ENCODE measurements at places on chromosomes 7 and 10.

- H3K27ac ChIP-seq, result peak overlapping the region; percentile 65
- peak; percentile 100 for DNase-seq
- peaks cover 10% of the 10 kb centered on the region for H3K4me1 ChIP-seq
- H3K36me3 ChIP-seq, result no peaks in the 10 kb centered on the region
- H3K4me3 ChIP-seq, result peak overlapping the region; percentile 89
- H3K27me3 ChIP-seq, result no peaks in the 10 kb centered on the region
Measured at GRCh38 chr7:75738975-75739795, 444 bp upstream of the HIP1 start.

GRCh38 chr10:113491967-113492565 lies 60.8 kb upstream of the HABP2 start:
- no peak for DNase-seq
- no peaks in the 10 kb centered on the region for H3K36me3 ChIP-seq
- no peak overlapping the region for H3K27ac ChIP-seq
- no peaks in the 10 kb centered on the region for H3K27me3 ChIP-seq
- H3K4me3 ChIP-seq, result no peak overlapping the region
- H3K4me1 ChIP-seq, result peaks cover 12% of the 10 kb centered on the region

DNA sequence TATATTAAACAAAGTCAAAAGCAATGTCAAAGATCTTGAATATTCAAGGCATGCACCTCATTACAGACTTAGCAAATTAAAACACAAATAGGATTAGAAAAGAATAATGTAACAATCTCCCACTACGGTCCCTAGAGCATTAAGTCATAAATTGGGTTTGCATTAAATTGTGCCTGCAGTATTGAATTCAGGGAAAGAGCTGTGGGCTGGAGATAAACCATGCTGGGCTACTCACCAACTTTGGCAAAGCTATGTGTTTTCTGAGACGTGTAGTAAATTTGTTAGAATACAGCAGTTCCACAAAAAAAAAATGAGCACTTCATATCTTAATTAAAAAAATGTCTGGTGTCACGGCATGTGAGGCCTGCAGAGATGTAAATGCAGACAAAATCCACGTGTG lies 241.6 kb downstream of the SNX10 start:
- H3K27me3 ChIP-seq, result peaks cover 23% of the 10 kb centered on the region
- no peaks in the 10 kb centered on the region for H3K36me3 ChIP-seq
- H3K4me1 ChIP-seq, result no peaks in the 10 kb centered on the region

- peaks cover 10% of the 10 kb centered on the region for H3K4me1 ChIP-seq
- no peaks in the 10 kb centered on the region for H3K27me3 ChIP-seq
- no peak overlapping the region for H3K4me3 ChIP-seq
- DNase-seq, result peak; percentile 25
- no peaks in the 10 kb centered on the region for H3K36me3 ChIP-seq
- no peak overlapping the region for H3K27ac ChIP-seq
Measured at GRCh38 chr7:81676813-81677212, 93.0 kb downstream of the HGF start.

- no peak overlapping the region for H3K27ac ChIP-seq
- H3K4me3 ChIP-seq, result no peak overlapping the region
- H3K27me3 ChIP-seq, result peaks cover 6% of the 10 kb centered on the region
Measured at GRCh38 chr10:123642293-123642692, 23.9 kb upstream of the GPR26 start.

- no peaks in the 10 kb centered on the region for H3K27me3 ChIP-seq
- H3K36me3 ChIP-seq, result no peaks in the 10 kb centered on the region
- no peak within 1 kb of the TSS for H3K27ac ChIP-seq
- no peaks in the 10 kb centered on the region for H3K4me1 ChIP-seq
- H3K4me3 ChIP-seq, result no peak within 1 kb of the TSS
- no peak for DNase-seq
Measured at GRCh38 chr10:72954596-72955554, at the start of gene PLA2G12B. TSS of gene PLA2G12B (minus strand) at chr10:72954806. CDS start at chr10:72954685, 121 bp downstream.
